Kidney (tissue), 22 donors: ENCODE measurements at places on chromosomes 3 and 15.

DNA sequence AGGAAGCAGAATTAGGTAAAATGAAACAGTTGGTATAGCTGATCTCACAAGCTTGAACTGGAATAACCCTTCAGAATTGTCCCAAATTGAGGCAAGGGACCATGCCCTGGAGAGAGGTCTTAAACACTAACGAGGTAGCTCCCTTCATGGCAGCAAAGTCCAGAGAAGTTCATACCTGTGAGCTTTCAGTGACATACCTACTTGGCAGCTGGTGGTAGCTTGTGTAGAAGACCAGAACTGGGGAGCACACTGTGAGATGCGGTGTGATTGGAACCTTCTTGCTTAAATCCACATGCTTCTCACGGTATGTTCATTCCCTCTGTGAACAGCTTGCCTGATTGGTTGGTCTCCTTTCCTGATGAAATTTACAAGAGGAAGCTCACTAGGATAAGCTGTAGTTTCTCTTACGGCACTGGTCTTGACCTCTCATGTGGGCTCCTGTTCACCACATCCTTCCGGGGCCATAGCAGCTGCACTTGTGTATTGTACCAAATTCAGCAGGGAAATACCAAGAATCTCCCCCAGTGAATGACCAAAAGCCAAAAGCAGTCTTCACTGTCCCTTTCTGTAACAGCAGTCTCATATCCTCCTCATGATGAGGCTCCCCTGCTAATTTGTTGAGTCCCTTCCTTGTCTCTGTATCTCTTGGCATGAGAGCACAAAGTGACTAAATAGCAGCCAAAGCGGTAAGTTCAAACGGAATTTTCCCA lies 483.7 kb upstream of the FRG2C start:
- DNase-seq: no peak

DNA sequence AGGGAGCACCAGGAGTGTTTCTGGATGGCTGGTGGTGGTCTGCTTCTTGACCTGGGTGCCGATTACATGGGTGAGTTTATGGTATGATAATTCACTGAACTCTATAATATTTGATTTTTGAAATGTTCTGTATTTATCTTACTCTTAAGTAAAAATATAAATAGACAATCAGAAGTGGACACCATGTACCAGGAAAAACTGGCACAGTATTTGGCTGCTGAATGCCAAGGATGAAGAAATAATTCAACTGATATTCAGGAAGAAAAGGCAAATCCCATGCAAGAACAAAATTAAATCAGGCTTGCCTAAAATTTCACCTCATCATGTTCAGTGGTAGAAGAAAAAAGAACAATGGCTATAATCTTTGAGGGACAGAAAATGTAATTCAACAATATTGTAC lies 51.6 kb downstream of the CRTAP start:
- no peak for DNase-seq

- no peak for DNase-seq
Measured at GRCh38 chr15:58590926-58591325, 158.6 kb downstream of the ADAM10 start.

- no peak for DNase-seq
Measured at GRCh38 chr3:23324745-23325144, 121.6 kb downstream of the UBE2E2 start.

GRCh38 chr3:72702390-72702789 lies 145.9 kb downstream of the SHQ1 start:
- DNase-seq: no peak

- no peak for DNase-seq
Measured at GRCh38 chr3:8457039-8457438, 44.6 kb upstream of the LMCD1 start.

GRCh38 chr3:60431599-60431958 lies 819.7 kb downstream of the FHIT start:
- no peak for DNase-seq

DNA sequence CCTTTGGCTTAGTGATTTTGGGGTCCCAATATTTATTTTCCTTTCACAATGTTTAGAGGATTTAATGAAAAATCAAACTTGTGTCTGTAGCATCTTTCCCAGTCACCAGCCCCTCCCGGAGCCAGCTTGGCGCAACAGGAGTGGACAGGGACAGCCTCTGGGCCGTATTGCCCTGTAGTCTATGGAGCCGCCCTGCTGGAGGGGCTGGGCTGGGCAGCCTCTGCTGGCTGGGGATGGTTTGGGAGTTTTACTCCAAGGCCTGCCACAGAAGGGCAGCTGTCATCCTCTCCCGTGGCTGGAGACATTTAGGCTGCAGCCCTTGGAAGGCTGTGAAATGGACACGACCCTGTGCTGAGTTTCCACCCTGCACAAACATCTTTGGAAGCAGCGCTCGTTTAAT lies 89.4 kb upstream of the RGMA start:
- no peak for DNase-seq

DNA sequence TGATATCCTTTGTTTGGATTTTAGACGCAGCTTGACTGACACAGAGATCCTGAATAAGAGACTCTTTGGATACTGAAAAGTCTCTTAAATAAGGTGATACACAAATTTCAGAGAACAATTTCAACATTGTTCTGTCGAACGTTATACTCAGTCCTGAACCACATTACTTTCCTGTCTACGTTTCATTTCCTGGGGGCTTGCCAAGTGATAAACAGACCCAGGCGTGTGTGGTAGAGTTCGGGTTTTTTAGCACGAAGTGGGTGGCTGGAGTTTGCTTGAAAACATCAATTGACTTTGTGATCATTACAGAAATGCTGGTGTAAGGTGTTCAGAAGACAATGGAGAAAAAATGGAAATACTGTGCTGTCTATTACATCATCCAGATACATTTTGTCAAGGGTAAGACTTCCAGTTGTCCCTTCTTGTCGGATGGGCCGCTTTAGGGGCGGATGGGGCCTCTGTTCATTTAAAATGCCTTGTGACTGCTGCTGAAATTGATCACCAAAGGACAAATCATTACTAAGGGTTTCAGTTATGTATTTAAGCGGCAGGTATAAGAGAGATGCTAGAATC lies at the start of gene CD96:
Gene CD96, plus strand, starts transcription at position 287 of the 573 bp plus-strand sequence. Its CDS starts 52 bp downstream, at position 339.
- no peak for DNase-seq

DNA sequence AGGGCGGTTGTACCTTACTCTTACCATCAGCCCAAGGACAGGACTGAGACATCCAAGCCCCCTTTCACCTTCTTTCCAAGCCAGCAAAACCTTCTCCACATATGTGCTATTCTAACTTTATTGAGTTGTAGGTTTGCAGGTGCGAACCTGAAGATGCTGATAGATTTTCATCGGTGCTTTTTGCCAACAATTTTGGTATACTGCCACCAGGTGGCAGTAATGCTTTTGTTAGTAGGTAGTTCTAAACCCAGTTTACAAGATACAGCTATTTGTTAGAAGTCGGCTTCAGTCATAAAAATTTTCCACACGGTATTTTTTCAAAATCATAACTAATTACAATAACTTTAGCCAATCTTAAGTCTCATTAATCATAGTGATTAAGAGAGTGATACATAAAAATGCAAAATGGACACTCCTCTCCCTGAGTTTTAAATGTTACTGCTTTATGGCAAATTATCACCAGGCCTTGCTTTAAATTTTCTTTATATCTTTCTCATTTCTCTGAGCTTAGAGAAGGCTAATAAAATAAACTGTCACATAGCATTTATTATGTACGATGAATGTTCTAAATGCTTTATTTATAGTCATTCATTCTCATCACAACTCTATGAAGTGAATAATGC lies 636 bp downstream of the TBC1D21 start:
- no peak for DNase-seq

DNA sequence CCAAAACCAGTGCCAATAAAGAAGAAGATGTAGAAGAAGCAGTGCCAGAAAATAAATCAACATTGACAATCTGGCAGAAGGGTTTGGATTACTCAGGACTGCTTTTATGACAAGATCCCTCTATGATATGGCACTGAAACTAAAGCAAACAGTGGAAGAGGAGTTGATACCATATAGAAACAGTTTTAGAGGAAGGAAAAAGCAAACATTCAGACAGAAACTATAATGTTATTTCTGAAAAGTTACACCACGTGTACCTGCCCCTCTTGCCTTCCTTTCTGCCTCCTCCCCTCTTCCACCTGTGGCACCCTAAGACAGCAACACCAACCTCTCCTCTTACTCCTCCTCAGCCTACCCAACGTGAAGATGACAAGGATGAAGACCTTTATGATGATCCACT lies 63.0 kb downstream of the SFMBT1 start:
- DNase-seq: no peak

DNA sequence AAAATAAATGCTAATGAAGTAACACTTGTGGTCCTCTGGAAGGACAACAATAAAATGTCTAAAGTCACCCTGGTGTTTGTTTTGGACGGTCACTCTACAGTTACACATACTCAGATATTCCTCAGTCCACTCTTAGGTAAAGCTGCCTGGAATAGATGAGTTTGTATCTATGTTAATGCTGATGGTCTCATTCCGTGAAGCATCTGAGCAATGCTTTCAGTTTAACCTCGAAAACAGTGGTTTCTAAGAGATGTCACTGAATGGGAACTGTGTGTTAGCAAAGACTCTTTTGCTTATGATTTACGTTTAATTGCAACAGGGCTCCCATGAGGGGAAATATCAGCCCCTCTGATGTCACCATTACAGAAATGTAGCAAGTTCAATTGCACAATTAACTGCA lies 49.1 kb downstream of the FBN1 start:
- DNase-seq: no peak

DNA sequence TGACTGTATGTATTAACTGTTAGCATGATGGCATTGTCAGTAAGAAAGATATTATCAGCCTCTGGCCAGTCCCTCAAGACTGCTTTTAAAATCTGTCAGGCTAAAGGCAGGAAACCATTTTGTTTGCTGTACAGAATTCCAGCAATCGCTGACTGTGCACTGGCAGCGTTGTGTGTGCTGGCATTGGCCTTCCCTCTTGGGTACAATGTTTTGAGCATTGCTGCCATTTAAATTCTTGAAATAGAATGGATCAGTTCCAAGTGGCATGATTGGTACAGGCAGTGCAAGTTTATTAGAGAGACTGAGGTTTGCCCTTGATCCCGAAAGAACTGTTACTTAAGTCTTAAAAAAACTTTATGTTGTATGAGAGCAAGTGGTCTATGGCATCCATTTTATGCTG lies 788.7 kb downstream of the OTOL1 start:
- DNase-seq: no peak

DNA sequence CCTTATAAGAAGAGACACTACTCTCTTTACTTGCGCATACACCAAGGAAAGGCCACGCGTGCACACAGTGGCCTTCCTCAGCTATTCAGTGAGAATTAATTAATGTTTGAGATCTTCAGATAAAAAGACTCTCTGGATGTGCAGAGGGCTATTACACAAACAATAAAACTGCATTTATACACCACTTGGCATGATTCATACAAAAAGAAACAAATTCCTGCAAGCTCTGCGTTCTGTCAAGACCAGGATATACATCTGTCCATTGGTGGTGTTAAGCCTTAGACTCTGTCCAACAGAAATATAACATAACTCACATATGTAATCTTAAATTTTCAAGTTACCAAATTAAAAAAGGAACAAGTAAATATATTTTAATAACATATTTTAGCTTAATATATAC lies 55.2 kb upstream of the TSC22D2 start:
- DNase-seq: no peak

DNA sequence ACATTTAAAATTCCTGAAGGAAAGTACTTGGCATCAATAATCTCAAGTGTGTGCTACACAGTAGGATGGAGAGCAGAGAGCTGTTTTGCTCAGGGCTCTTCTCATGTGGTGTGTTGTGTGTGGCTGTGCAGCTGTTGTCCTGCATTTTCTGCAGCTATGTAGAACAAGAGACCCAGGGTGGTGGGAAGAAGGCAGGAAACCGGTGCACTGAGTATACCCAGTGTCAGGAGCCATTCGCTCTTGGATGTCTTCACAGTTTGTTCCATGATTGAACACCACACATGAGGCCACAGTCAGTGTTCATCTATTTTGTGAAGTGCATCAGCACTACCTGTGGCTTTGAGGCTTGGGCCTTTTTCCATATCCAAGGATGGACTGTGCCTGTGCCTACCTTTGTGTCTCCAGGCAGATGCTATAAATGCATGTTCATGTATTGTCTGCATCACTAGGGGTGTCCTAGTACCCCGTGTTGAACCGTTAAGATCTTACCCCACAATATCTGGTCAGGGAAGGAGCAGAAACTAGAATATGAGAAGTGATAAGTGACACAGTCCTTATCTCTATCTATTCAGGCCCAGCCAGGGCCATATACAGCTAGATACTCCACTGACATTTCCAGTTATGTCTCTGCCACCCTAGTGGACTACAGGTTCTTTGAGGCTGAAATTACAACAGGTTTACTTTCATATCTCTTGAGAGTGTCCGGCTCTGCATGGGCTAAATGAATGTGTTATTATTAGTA lies 194.3 kb downstream of the NR2F2 start:
- DNase-seq: no peak

GRCh38 chr15:60790641-60791040 lies 311.7 kb upstream of the ICE2 start:
- no peak for DNase-seq

DNA sequence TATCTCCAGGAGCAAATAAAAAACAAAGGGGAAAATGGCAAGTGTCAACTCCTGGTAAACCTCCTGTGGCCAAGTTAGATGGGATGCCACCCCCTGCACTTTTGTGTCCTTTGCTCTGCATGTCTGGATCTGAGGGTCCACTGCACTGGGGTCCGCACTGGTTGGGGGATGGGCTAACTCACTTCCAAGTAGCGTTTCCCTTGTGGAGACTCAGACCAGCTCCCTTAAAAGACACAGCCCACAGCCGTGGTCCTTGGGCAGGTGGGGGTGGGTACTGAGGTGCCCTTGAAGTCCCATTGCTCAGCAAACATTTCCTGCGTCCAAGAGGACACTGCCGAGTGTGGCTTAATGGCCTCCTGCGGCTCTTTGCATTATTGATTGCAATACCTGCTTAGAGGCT lies 188.2 kb downstream of the MEGF11 start:
- DNase-seq: no peak
